Esophagus squamous epithelium (tissue), 5 donors: ENCODE measurements at places on chromosomes 11 and 22. TPM values are rescaled to one million over a fixed set of nuclear protein-coding genes. Genes with fewer than 3 reads are reported as not detected.

DNA sequence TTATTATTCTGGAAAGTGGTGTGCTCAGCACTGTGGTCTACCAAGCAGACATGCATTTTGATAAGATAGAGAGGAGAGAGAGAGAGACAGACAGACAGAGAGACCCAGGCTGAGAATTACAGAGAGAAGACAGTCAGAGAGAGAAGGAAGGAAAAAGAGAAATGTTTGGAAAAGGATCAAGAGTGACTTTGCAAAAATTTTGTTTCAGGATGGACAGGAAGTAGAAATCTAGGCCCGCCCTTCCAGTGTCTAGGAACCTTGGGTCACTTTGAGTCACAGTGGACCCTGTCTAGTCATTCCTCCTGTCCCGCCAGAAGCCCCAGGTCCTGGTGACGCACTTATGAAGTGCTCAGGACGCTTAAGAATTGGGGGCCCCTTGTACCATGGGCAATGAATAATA is 166.7 kb downstream of the ST3GAL4 start:
- H3K27ac ChIP-seq: no peak overlapping the region
- H3K4me1 ChIP-seq: no peaks in the 10 kb centered on the region
- H3K27me3 ChIP-seq: peaks cover 39% of the 10 kb centered on the region

GRCh38 chr11:8983552-8983951 is 19.3 kb upstream of the TMEM9B start:
- no peak for DNase-seq
- H3K4me1 ChIP-seq: no peaks in the 10 kb centered on the region
- no peak overlapping the region for H3K27ac ChIP-seq
- no peaks in the 10 kb centered on the region for H3K27me3 ChIP-seq
- H3K4me3 ChIP-seq: no peak overlapping the region

DNA sequence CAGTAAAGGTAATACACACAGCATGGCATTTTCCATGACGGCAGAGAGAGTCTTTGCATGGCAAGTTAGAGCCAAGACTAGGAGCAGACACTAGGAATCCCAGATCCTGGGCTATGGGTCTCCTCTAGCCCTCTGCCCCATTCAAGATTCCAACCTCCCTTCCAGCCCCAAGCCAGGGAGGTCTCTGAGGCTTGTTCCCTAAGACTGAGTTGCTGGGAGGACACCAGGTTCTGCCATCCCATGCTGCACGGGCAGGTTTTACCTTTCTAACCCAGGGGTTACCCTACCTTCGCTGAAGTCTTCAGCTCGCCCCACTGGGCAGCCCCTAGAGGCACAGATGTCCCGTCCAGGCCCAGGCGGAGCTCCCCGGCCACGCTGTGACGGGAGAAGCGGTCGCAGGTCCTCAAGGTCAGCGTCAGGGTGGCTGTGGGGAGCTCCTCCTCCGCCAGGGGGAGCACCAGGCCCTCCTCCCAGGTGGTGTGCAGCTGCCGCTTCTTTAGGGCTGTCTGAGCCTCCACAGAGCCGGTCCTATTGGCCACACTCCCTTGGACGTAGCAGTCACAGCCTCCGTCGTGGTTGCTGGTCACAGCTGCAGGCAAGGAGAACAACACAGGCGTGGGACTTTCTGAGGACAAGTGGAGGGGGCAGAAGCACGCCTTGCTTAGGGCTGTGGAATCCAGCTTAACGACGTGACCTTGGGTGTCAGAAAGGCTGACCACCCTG is 33.8 kb downstream of the SYT13 start:
- no peaks in the 10 kb centered on the region for H3K27me3 ChIP-seq
- no peaks in the 10 kb centered on the region for H3K36me3 ChIP-seq
- no peak for DNase-seq
- no peak overlapping the region for H3K27ac ChIP-seq

BEST1 gene
- 0.08 TPM for total RNA-seq

DNA sequence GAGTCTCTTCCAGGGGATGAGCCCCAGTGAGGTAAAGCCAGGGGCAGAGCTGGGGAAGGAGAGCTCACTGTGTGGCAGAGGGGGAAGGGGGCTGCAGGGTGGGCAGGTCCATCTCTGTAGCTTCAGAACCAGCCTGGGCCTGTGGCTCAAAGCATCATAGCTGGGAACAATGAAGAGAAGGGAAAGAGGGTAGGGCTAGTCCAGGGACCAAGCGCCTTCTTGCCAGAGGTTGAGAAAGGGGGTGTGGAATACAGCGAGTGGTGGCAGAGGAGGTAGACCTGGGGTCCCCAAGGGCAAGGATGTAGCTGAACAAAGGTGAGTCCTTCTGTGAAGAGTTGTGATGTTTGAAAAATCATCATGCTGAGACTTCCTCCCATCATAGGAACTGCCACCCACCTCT is 1.2 kb upstream of the PLA2G3 start:
- no peak for DNase-seq
- H3K36me3 ChIP-seq: peaks cover 8% of the 10 kb centered on the region
- H3K4me1 ChIP-seq: peaks cover 23% of the 10 kb centered on the region
- no peak overlapping the region for H3K4me3 ChIP-seq

AQP11 gene
- total RNA-seq: not detected

DNA sequence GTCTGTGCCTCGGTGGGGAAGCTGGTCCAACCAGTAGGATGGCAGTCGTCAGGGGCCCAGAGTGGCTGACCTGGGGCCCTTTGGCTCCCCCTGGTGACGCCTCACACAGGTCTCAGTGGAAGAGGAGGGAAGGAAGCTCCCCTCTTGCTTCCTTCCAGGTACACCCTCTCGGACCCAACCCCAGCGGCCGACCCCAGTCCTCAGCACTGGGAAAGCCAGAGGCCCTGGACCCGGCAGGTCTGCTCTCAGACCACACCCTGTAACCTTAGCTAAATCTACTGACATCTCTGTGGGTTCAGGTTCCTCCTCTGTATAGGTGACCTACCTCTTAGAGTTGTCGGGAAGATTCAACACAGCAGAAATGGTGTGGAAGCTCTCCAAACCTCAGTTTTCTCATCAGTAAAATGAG is 3.4 kb upstream of the SCUBE1 start:
- H3K4me1 ChIP-seq: peaks cover 4% of the 10 kb centered on the region
- peaks cover 95% of the 10 kb centered on the region for H3K27me3 ChIP-seq
- H3K27ac ChIP-seq: no peak overlapping the region
- H3K36me3 ChIP-seq: no peaks in the 10 kb centered on the region

IL10RA gene
- total RNA-seq: 2.2 TPM

DNA sequence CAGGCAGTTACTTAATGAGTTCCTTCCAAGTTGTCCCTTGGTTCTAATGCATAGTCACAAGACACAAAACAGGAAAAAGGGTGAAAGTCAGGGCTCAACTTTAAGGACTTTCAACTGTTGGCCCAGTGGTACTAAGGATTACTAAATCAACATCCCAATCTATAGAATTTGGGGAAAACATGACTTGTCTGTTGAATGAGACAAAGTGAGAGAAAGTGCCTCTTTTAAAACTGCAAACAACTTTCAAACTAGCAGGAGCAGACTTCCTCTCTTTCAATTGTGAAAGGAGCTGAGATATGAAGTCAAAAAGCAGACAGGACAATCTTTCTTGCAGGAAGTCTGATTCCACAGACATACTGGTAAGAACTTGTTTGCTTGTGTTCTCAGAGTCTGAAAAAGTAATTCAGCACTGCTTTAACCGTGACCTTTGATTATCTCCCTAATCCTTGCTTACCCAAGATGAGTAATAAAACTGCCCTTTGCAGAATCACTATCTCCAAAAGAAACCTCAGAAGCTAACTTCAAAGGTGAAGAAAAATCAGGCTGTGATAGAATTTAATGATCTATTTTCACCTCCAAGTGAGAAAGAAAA is 960.7 kb upstream of the RAG2 start:
- no peaks in the 10 kb centered on the region for H3K36me3 ChIP-seq
- DNase-seq: no peak
- no peak overlapping the region for H3K4me3 ChIP-seq
- no peak overlapping the region for H3K27ac ChIP-seq
- H3K27me3 ChIP-seq: no peaks in the 10 kb centered on the region

CTNND1 gene
- total RNA-seq: 270 TPM

DNA sequence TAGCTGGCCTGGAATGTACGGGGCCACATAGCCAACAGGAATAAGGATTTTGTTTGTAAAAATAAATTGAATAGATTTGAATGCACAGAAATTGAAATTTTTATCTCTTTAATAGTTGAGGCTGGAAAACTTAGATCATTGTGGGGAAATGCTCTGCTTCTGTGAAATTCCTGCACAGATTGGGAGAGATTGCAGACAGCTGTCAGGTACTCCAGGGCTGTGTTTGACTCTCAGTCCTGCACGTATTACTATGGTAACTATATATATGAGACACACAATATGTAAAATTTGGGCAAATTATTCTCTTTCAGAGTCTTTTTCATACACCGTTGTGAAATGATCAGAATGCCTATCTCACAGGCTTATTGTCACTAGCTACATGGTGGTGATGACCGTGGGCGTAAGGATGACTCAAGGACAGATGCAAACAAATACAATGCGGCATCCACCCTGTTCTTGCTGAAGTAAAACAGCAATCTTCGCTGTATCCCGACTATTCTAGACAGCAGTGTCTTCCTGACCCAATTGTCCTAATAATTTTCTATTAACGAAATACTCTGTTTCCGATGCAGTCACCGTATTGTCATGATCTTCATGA is 79.4 kb downstream of the ZC3H12C start:
- no peaks in the 10 kb centered on the region for H3K36me3 ChIP-seq
- H3K27me3 ChIP-seq: no peaks in the 10 kb centered on the region
- DNase-seq: no peak
- H3K27ac ChIP-seq: no peak overlapping the region
- H3K4me1 ChIP-seq: no peaks in the 10 kb centered on the region
- no peak overlapping the region for H3K4me3 ChIP-seq

DNA sequence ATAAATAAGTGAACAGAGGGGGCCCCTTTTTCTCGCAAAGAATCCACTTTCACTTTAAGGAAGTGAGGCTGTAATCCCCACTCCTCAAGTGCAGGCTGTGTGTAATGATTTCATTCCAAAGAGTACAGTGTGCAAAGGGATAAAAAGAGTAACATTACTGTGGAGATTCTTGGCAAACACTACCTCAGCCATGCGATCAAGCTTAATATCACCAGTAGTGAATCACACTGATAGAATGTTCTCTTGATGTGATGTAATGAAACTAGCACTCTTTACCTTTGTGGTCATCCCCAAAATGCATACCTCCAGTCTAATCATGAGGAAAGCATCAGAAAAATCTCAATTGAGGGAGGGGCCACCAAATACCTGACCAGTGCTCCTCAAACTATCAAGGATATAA is 246.1 kb upstream of the CHORDC1 start:
- H3K27me3 ChIP-seq: no peaks in the 10 kb centered on the region
- no peak overlapping the region for H3K27ac ChIP-seq

- no peak overlapping the region for H3K27ac ChIP-seq
- H3K4me1 ChIP-seq: no peaks in the 10 kb centered on the region
- H3K36me3 ChIP-seq: no peaks in the 10 kb centered on the region
- no peak for DNase-seq
Observed at GRCh38 chr22:30863081-30863833, 105.3 kb downstream of the MORC2 start.

OR8G1 gene
- not detected for total RNA-seq

GRCh38 chr11:59271247-59271755 is 58.6 kb upstream of the MPEG1 start:
- H3K27me3 ChIP-seq: no peaks in the 10 kb centered on the region
- H3K4me1 ChIP-seq: no peaks in the 10 kb centered on the region
- DNase-seq: no peak
- no peak overlapping the region for H3K27ac ChIP-seq
- no peaks in the 10 kb centered on the region for H3K36me3 ChIP-seq

CYTH4 gene
- total RNA-seq: 10.3 TPM

GRCh38 chr11:78432956-78433355 is 15.3 kb upstream of the GAB2 start:
- H3K4me1 ChIP-seq: no peaks in the 10 kb centered on the region
- no peaks in the 10 kb centered on the region for H3K27me3 ChIP-seq
- H3K27ac ChIP-seq: no peak overlapping the region
- H3K4me3 ChIP-seq: no peak overlapping the region

DNA sequence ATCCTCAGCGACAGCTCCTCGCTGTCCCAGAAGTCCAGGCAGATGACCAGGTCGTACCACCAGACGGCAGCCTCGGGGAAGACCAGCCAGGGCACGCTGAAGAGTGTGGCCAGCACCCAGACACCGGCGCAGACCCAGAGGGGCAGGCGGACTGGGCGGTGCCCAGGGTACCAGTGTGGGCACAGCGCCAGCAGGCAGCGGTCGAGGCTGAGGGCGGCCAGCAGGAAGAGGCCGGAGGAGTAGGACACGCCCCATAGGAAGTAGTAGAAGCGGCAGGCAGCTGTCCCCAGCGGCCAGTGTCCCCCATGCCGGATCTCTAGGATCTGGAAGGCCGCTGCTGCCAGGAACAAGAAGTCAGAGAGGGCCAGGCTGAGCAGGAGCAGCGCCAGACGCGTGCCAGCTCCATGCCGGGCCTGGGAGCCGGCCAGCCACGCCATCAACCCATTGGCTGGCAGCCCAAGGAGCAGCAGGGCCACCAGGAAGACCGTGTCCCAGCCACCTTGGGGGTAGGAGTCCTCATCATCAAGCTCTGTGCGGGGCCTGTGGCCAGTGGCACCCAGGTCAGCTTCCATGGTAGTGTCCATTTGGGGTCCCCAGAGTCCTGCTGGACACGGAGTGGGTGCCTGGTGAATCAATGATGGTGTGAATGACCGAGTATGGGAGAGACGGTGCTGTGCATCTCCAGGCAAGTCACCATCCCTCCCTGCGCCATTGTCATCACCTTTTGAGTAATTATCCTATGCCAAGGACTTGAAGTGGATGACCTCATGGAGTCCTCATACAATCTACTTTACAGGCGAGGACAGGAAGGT is at the start of gene GPR152:
Gene GPR152 (minus strand): TSS at position 589 of the 812 bp plus-strand sequence. CDS start 5 bp downstream, at position 584.
- H3K27ac ChIP-seq: peak within 1 kb of the TSS; percentile 54
- no peak for DNase-seq
- no peaks in the 10 kb centered on the region for H3K27me3 ChIP-seq
- no peaks in the 10 kb centered on the region for H3K4me1 ChIP-seq
- no peak within 1 kb of the TSS for H3K4me3 ChIP-seq

DNA sequence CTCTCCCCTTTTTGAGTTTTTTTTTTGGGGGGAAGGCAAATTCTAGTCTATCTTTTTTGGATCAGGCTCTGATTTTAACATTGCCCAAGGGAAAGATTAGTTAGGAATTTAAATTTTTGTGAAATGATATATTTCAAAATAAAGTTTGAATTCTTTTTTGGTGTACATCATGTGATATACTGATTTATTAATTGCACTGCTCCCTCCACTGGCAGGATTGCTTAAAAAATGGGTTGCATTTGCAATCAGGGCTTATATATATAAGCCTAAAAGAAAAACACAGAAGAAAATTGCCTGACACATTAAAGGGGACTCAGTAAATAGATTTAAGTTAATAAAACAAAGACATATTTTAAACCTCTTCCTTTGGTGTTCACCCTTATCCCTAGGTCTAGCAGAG is 1.2 kb downstream of the DYNC2H1 start:
- no peaks in the 10 kb centered on the region for H3K36me3 ChIP-seq
- no peaks in the 10 kb centered on the region for H3K4me1 ChIP-seq
- H3K4me3 ChIP-seq: no peak overlapping the region
- H3K27ac ChIP-seq: no peak overlapping the region
- H3K27me3 ChIP-seq: no peaks in the 10 kb centered on the region
